ENCODE measurements at places on chromosomes 1 and 21.

GRCh38 chr1:209884665-209885117, 53.3 kb upstream of the SYT14 start:
- no peak for DNase-seq

DNA sequence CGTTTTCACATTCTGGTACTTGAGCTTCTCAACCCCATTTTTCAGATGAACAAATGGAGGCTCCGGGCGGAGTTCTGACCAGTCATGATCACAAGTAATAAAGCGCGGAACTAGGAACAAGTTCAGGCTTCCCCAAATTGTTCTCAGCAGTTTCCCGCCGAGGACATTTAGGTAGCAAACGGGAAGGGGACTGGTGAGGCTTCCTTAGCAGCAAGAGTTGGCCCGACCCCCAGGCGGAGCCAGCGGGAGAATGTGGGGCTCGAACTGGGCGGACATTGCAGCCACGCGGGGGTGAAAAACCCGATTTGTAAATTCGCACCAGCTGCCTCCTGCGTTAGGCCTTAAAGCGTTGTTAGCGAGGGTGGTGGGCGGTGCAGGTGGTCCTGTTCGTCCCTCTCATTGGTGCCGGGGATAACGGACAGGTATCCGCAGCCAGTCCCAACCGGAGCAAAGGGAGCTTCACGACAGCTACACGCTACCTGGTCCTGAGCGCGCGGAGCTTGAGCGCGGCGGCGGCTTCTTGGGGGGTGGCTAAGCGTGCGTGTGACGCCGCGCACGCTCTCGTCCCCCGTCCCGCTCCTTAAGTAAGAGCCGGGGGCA, 15.3 kb downstream of the SEMA6C start:
- DNase-seq, result peak; percentile 32

- no peak for DNase-seq
These were observed 11.6 kb upstream of the IFNGR2 start for GRCh38 chr21:33391656-33392055.

GRCh38 chr1:94067196-94067595, 53.8 kb downstream of the ABCA4 start:
- no peak for DNase-seq

DNA sequence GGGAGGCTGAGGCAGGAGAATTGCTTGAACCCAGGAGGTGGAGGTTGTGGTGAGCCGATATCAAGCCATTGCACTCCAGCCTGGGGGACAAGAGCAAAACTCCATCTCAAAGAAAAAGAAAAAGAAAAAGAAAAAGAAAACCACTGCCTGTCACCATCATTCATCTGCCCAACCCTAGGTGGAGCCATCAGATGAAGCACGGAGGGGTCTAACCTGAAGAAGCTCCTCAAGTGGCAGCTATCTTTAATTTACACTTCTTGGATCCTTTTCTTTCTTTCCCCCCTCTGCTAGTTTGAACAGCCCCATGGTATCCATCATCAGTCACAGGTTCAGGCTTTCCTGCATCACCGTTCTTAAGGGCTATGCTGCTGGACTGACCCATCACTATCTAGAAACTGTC, 57.0 kb downstream of the PLEKHA6 start:
- DNase-seq, result no peak

DNA sequence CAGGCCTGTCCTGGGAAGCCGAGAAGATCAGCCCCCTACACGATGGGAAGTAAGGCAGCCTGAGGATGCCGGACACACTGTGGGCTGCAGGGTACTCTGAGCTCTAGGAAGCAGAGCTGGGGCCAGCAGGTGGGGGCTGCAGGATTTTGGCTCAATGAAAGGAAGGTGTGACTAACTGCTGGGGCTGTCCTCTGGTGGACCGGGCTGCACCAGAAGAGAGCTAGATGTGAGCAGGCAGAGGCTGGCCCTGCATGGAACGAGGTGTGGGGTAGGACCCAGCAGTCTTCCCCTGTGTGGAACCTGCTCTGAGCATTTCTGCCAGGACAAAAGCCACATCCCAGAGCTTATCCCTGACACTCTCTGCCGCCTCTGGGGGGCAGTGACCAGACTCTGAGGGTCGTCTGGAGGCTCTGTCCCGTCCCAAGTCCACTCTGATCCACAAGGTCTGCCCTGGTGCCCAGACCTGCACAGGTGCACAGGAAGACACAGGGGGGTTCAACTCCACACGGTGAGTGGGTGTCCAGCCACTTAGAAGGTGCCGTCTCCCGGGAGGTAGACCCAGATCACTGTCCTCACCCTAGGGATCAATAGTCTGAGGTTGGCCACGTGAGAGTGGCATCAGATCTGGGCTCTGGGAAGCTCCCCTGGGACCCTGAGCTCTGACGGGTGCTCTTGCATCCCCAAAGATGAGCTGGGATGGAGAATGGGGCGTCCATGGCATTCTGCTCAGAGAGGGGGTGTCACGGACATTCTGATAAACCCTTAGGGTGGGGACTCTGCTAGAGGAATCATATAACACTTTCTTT, 187.6 kb upstream of the VAMP3 start:
- no peak for DNase-seq

- no peak for DNase-seq
These were observed 86.8 kb downstream of the COL24A1 start for GRCh38 chr1:86069757-86070145.

- no peak for DNase-seq
These were observed 27.1 kb upstream of the ZC3H11B start for GRCh38 chr1:219639876-219640577.

GRCh38 chr1:30038134-30039025, 685.0 kb downstream of the MATN1 start:
- no peak for DNase-seq

DNA sequence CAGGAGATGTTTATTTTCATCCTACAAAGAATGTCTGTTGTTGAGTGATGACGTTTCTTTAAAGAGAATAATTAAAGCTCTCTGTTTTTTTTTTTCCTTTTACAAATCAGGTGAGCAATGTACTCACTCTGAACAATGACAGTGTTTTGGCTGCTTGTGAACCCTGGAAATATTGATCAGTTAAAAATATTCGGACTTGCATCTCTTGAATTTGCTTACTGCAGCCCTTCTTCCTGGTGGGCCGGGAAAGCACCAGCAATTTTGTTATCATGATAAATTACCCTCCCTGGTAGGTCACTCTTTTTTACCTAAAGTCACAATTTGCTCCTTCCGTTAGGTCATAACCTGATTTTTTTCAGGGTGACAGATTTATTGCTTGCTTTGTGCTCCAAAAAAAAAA, 72.3 kb upstream of the NR5A2 start:
- DNase-seq, result no peak

DNA sequence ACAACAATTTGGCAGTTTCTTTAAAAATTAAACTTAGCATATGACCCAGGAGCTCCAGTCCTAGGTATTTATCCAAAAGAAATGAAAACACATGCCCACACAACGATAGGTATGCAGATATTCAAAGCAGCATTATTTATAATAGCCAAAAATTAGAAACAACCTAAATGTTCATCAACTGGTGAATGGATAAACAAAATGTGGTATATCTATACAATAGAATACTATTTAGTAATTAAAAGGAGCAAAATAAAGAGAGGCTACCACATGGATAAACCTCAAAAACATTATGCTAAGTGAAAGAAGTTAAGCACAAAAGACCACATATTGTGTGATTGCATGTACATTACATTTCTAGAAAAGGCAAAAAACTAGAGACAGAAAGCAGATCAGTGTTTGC, 51.3 kb downstream of the ROR1 start:
- no peak for DNase-seq

Data from stimulated activated CD8-positive, alpha-beta memory T cell treated with anti-CD3 and anti-CD28 coated beads, Interleukin-4, amount 100 ng/mL, for 1 hour (primary cell).